ENCODE measurements at places on chromosomes 13 and 19.

GRCh38 chr19:41398598-41398997 lies 980 bp downstream of the BCKDHA start:
- DNase-seq = no peak

GRCh38 chr19:42149447-42150202 lies 17.4 kb upstream of the POU2F2 start:
- no peak for DNase-seq

DNA sequence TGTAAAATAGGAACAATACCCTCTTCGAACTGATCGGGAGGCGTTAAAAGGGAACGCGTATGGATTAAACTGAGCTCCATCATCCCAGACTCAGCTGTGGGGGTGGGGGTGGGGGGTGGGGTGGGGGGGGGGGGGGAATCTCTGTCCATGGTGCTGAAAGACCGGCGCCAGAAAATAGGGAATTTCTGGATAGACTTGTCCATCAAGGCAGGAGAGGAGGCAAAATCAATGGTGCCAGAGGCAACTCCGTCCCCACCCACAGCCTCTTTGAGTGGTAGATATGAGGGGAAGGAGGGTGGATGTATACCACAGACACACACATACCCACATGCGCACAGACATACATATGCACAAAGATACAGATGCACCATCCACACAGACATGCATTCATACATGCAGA lies 37.4 kb downstream of the ZNF787 start:
- no peak for DNase-seq

DNA sequence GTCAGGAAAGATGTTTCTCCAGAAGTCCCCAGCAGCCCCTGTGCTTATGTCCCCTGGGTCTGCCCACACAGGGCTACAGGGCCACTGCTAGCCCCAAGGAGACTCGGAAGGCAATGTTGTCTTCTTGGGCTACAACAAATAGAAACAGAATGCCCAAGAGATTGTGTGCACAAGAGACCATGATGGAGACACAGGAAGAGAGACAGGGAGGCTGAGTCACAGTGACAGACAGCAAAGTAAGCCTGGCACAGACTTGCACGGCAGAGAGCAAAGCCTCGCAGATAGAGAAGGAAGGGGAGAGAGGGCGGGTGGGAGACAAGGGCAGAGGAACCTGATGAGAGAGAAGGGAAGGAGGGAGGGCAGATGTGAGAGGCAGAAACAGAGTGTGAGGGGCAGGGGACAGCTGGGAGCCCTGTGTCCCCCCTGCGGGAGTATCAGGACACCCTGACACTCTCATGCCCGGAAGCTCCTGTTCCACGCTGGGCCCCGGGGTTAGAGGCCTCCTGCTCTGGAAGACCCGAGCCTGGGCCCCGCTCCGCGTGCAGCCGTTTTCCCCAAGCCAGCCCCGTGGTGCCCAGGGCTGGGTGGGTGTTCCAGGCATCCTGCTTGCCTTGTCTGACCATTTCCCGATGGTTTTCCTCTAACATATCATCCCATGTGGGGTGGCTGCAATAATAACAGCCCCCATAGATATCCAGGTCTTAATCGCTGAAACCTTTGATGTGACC lies 2.7 kb upstream of the PLA2G4C start:
- no peak for DNase-seq

- DNase-seq = no peak
Observed at GRCh38 chr19:19040417-19040816, 7.0 kb downstream of the ARMC6 start.

DNA sequence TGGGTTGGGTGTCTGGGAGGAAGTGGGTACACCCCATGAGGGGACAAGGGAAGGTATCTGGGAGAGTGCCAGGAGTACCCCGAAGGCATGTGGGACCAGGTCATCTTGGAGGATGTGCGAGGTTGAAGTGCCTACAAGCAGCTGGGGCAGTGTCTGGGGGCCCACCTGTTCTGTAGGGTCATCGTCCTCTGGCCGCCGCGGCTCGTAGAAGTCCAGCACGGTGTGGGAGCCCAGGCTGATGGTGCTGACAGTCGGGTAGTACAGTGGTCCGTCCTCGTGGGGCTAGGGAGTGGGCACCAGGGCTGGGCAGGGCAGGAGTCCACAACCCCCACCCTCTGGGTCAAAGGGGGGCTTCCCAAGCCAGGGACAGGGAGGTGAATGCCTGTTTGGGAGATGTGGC lies 1.8 kb upstream of the SYNE4 start:
- no peak for DNase-seq

GRCh38 chr13:37288057-37288720 lies 182.7 kb upstream of the CSNK1A1L start:
- DNase-seq = no peak

DNA sequence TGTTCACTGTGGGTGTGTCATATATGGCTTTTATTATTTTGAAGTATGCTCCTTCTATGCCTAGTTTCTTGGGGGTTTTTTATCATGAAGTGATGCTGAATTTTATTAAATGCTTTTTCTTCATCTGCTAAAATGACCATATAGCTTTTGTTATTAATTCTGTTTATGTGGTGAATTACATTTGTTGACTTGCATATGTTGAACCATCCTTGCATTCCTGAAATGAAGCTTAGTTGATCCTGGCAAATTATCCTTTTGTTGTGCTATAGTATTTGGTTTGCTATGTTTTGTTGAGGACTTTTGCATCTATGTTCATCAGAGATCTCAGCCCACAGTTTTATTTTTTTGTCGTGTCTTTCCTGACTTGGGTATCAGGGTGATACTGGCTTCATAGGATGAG lies 12.1 kb downstream of the GPC6 start:
- no peak for DNase-seq

- DNase-seq = no peak
Observed at GRCh38 chr19:7500811-7501450, 12.1 kb upstream of the PEX11G start.

DNA sequence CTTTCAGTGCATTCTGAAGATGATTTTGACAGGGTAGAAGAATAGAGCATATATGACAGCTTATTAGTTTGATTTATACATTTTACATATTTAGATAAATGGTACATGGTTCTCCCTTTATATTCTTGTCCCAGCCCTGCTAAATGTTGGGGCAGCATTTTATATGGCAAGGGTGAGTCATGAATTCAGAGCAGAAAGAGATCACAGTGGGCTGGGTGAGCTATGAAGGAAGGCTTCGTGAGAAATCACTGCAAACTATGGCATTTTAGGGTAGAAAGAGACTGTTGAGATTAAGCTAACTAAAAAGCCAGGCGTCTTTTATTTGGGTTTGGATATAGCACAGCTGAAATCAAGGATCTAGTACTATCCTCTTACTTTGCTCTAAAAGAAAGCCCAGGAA lies 23.9 kb upstream of the METTL21C start:
- DNase-seq = no peak

DNA sequence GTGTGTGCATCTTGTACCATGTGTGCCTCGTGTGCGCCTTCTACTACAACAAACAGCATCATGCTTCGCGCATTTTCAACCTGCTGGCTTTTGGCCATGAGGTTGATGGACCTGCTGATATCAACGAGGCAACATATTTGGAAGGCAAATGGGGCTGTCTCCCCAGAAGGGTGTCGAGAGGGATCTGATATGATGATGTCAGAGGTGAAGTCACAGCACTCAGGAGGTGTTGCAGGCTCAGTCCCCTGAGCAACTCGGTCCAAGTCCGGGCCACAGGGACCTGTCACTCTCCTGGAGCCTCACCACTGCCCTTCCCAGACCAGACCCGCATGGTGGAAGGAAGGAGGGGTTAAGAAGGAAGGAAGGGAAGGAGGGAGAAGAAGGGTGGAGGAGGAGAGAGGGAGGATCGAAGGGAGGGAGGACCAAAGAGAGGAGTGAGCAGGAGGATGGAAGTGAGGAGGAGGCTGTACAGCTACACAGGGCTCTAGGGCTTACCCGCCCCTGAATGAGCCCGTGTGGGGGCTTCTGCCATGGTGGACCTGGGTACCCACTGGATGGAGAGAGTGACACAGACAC lies 6.7 kb upstream of the C13orf46 start:
- no peak for DNase-seq

- DNase-seq = no peak
Observed at GRCh38 chr13:75788481-75788981, 152.4 kb downstream of the LMO7 start.

GRCh38 chr19:6260912-6261650 lies 18.7 kb downstream of the MLLT1 start:
- no peak for DNase-seq

DNA sequence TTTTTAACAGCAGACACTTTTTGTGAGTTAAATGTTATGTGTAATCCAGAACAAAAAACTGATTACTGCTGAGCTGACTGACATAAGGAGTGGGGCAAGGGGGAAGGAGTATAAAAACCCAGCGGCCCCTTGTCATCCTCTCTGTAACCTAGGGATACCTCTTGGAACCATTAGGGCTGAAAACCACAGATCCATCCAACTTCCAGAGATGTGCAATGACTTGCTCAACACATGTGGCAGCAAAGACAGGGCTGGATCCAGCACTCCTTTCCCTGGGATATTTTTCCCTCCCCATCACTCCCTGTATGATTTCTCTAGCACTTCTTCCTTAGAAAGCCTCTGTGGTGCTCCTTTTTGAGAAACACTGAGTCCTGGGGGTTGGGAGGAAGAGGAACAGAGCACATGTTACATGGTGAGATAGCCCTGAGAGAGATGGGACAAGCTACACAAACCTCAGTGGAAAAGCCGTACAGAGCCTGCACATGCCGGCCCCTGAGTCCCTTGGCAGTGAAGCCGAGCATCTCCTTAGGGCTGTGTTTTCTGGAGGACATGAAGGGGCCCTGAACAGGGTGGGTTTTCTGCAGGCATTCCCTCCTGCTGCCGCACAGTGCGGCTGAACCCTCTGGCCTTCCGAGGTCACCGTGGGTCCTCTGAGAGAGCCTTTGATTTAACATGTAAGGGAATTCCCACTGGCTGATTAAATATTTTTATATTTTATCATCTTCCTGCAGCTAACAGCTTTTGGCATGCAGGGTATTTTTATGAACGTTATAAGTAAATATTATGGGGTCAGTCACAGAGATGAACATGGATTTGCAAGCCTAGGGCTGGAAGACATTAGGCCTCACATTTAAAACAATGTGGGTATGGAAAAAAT lies 219.9 kb downstream of the COG6 start:
- no peak for DNase-seq

GRCh38 chr19:1017115-1017905 lies 3.6 kb downstream of the TMEM259 start:
- no peak for DNase-seq

DNA sequence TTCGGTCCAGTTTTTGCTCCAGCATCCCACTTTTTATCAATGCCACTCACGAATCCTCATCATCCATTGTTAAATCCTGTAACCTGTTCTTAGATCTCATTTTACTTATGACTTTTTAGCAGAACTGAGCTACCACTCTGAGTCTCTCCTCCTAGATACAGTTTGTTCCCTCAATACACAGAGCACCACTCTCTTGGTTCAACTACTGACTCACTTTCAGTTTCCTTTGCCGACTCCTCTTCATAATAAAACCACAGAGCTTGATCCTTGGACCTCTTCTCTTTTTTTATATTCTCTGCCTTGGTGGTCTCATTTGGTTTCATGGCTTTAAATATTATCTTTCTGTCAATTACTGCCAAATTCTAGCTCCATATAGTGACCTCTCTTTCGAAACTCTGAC lies 150.3 kb downstream of the SLITRK5 start:
- no peak for DNase-seq

DNA sequence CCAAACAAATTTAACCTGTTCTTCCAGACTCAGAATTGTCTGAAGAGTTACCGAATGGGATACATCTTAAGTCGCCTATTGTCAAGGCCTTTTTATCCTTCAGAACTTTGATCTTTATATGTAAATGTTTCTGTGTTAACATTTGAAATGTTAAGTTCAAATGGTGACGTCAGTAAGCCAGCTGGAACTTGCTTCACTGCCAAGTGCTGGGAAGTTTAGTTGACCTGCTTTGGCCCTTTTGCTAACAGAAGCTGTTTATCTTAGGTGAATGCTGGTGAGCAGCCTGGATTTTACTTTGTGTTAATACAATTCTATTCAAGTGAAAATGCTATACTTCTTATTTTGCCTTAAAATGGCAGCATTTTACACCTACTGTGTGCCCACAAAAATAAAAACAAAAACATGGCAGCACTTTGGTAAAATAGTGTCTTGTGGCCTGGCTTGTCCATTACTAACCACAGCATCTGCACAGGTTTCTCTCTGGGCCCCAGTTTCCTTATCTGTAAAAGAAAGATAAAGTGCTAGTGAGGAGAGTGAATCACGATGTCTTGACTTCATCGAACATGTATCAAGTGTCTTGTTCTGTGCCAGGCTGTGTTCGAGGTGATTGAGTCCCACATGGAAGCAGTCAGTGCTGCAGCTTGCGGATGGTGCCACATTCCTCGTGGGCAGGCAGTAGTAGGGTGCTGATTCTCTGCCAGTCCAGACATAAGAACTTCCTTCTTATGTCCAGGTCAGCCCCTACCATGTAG lies 2.2 kb downstream of the NAXD start:
- no peak for DNase-seq

DNA sequence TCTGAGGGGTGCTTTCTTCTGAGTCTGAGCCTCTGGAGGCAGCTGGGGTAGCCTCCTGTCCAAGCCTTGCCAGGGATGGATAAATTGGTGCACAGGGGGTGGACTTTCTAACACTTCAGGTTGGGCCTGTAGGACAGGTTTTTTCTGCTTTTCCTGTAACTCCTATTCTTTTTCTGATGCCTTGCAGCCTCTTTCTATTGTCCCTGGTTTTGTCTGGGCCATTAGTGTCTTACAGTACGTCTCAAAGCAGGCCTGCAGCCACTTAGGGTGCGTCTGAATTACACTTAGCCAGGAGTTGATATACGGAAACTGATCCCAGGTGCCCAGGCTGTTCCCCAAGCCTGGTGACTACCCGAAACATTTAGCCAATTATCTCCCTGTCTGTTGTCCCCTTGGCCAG lies 213.3 kb upstream of the HTR2A start:
- no peak for DNase-seq

- no peak for DNase-seq
Observed at GRCh38 chr19:46975925-46976782, 43.5 kb upstream of the NPAS1 start.

DNA sequence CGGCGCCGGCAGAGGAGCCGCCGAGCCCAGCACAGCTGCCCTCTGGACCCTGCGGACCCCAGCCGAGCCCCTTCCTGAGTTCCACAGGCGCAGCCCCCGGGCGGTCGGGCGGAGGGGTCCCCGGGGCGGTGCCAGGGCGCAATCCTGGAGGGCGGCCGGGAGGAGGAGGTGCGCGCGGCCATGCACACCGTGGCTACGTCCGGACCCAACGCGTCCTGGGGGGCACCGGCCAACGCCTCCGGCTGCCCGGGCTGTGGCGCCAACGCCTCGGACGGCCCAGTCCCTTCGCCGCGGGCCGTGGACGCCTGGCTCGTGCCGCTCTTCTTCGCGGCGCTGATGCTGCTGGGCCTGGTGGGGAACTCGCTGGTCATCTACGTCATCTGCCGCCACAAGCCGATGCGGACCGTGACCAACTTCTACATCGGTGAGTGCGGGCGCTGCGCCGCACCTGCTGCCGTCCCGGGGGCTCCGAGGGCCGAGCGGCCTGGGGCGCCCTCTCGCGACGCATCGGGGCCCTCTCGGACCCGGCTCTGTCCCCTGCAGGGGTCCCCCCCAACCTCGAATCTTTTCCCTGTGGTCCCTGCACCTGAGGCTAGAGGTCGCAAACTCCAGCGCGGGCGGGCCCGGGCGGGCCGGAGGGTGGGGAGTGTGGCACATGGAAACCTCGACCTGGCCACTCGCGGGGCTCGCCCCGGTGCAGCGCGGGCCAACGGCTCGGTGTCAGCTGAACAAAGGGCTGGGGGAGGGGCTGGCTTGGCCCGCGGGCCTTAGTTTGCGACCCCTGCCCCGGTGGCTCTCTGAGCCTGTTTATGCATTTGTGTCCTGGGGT lies at the start of gene KISS1R:
TSS of gene KISS1R (plus strand) at position 11 of the 829 bp plus-strand sequence. CDS start at position 181, 170 bp downstream.
- DNase-seq = no peak

Data from cortex of kidney (tissue), 1 donor.